Activated T-helper 2 cell treated with anti-CD3 and anti-CD28 coated beads, Interferon-gamma antibody, Interleukin-2, Interleukin-4, amounts not matched to agents 10 μg/mL and 5 μg/mL and 100 μg/mL, durations not matched to agents 14 hours and 24 hours and 36 hours (primary cell): ENCODE measurements at places on chromosomes 6 and 20. TPM values are rescaled to one million over a fixed set of nuclear protein-coding genes. Genes with fewer than 3 reads are reported as not detected.

The FILIP1 gene
- total RNA-seq, result not detected in 2 replicates

The SMOC2 gene
- total RNA-seq, result not detected in 2 replicates

The POPDC3 gene
- not detected in 2 replicates for total RNA-seq

The CYP24A1 gene
- not detected in 2 replicates for total RNA-seq

The PDE10A gene
- 0.05 TPM in 1 of 2 replicates, not detected in the other for total RNA-seq

The SCRT2 gene
- not detected in 2 replicates for total RNA-seq

The SUMO4 gene
- total RNA-seq, result 7.7 and 7.8 TPM in 2 replicates

The ZSCAN26 gene
- 6.1 and 7.7 TPM in 2 replicates for total RNA-seq

The SEL1L2 gene
- total RNA-seq, result not detected in 2 replicates

The PDYN gene
- total RNA-seq, result not detected in 2 replicates

The ISM1 gene
- total RNA-seq, result 3.9 and 4.0 TPM in 2 replicates

The HSP90AB1 gene
- total RNA-seq, result 2,402 and 2,404 TPM in 2 replicates

The ZNF165 gene
- total RNA-seq, result 0.34 TPM in 2 replicates

The WFDC5 gene
- not detected in 2 replicates for total RNA-seq

The SAPCD1 gene
- total RNA-seq, result 16.4 and 18.9 TPM in 2 replicates

The RUNX2 gene
- total RNA-seq, result 60.8 and 65.4 TPM in 2 replicates

The CCM2L gene
- not detected in 2 replicates for total RNA-seq

The KHDC1 gene
- 6.7 and 7.1 TPM in 2 replicates for total RNA-seq

The VAPB gene
- 35.6 and 36.2 TPM in 2 replicates for total RNA-seq

The LKAAEAR1 gene
- 0.21 and 0.25 TPM in 2 replicates for total RNA-seq

The EFCAB8 gene
- 0.37 and 0.52 TPM in 2 replicates for total RNA-seq

The BPIFB4 gene
- not detected in 2 replicates for total RNA-seq

The OR12D3 gene
- not detected in 2 replicates for total RNA-seq

The PXDC1 gene
- 1.1 and 1.2 TPM in 2 replicates for total RNA-seq

The FAM50B gene
- 9.1 and 10.0 TPM in 2 replicates for total RNA-seq

The TRDN gene
- not detected in 2 replicates for total RNA-seq

The RNF39 gene
- not detected in 2 replicates for total RNA-seq

The DTNBP1 gene
- 19.9 and 20.6 TPM in 2 replicates for total RNA-seq

The IPCEF1 gene
- total RNA-seq, result 0.34 and 0.69 TPM in 2 replicates

The PPP1R16B gene
- total RNA-seq, result 109 and 111 TPM in 2 replicates

The TUBB1 gene
- total RNA-seq, result not detected in 2 replicates

The BTNL2 gene
- not detected in 2 replicates for total RNA-seq

The DDAH2 gene
- total RNA-seq, result 5.8 and 7.7 TPM in 2 replicates

The CYP21A2 gene
- total RNA-seq, result 0.25 and 0.39 TPM in 2 replicates

The CENPW gene
- 54.7 and 54.8 TPM in 2 replicates for total RNA-seq

The BMP7 gene
- not detected in 2 replicates for total RNA-seq
